ENCODE measurements at places on chromosomes 3 and 15.

GRCh38 chr3:188233320-188233719 lies 79.4 kb downstream of the LPP start:
- no peak for DNase-seq

DNA sequence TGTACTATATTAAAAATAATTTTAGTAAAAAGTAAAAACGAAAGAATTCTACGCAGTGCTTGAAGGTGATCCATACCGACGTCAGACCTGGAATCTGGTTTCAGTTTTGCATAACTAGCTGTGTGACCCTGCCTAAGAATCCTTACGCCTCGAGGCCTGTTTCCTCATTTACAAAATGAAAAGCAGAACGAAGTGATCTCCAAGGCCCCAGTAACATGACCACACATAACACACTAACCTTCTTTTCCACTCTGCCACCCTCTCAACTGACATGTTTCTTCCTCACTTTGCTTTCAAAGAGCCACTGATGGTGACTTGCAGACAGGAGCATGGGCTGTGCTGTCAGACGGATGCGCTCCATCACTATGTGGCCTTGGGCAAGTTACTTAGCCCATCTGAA lies 4.8 kb downstream of the MESD start:
- no peak for DNase-seq

DNA sequence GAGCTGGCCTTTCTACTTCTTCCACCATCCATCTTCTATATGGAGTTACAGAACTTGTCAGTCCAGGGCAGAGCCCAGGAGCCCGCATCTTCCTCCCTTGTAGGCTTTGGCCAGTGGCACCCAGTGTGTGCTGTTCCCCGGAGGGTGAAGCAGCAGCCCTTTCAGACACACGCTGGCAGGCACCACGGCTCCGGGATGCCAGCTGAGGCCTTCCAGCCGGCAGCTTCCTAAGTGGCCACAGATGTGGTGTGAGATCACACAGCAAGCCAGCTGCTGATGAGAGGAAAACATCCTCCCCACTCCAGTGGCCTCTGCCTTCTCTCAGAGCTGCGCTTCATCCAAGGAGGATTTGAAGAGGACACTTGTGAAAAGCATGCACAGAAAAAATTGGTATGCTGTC lies 24.1 kb downstream of the CRABP1 start:
- DNase-seq, result no peak

DNA sequence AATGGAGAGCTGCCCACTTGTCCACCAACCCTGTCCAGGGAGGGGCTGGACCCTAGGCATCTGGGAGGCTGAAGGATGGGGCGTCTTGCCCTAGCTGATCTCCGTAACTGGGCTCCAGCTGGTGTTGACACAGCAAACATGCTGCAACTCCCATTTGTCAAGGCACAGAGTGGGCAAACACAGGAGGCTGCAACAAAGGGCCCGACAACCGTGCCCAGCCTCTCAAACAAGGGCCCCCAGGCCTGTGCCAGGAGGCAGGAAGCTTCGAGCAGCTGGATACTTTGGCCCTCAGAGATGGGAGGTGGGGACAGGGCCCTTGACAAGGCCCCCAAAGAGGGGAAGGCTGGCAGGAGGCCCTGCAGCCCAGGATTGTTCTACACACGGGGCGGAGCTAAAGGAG lies 64.2 kb upstream of the TMEM115 start:
- DNase-seq, result no peak

DNA sequence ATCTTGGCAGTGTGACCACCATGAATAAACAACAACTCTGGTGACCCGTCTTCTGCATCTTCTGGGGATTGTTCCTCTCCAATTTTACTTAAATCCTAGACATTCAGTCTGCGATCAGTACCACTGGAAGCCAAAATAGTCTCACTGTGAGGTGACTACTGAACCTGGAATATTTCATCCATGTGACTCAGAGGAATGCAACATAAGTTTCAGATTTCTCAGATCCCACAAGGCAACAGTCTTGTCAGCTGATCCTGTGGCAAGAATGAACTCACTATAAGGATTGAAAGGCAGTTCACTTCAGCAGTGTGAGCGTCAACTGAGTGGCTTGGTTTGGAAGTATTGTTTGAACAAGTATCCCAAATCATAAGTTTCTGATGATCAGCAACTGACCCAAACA lies 13.2 kb downstream of the NSUN3 start:
- DNase-seq, result no peak

GRCh38 chr3:185959609-185960521 lies 22.1 kb upstream of the TRA2B start:
- no peak for DNase-seq

DNA sequence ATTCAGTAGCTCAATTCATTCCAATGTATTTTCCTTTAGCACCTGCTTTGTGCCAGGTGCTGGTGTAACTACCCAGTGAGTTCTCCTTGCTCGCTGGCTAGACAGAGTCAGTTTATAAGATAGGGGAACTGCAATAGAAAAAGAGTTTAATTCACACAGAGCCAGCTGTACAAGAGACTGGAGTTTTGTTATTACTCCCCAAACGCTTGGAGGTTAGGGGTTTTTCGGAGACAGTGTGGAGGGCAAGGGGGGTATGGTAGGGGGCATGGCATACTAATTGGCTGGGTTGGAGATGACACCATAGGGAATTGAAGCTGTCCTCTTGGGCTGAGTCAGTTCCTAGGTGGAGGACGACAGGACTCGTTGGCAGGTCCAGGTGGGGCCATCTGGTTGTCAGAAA lies 5.4 kb upstream of the CFAP91 start:
- no peak for DNase-seq

DNA sequence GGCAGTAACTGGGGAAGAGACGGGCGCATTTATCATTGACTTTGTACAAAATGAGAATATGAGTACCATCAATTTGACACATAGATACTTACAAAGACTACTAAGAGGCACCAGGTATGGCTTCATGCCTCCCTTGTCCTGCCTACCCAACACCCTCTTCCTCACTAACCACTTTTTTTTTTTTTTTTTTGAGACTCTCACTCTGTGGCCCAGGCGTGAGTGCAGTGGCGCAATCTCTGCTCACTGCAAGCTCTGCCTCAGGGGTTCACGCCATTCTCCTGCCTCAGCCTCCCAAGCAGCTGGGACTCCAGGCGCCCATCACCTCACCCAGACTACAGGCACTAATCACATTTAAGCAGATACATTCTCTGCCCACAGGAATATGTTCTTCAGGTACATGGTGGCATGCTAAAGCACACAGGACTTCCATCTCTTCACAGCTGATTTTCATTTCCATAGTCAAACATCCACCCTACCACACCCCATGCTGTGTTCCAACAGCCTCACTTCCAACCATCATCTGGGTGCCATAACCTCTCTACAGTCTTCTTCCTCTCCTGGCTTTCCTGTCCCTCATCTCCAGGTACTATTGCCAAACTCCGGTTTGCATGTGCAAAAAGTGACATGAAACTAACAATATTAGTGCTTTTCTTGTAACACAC lies 41.7 kb downstream of the RAB27A start:
- DNase-seq, result no peak

- DNase-seq, result no peak
These were observed 239.8 kb downstream of the ITPR1 start for GRCh38 chr3:4732925-4733324.

GRCh38 chr15:28103831-28104230 lies 4.7 kb upstream of the OCA2 start:
- DNase-seq, result no peak

- no peak for DNase-seq
These were observed 516.7 kb upstream of the MDFIC2 start for GRCh38 chr3:70829092-70829491.

- no peak for DNase-seq
These were observed 338.6 kb downstream of the FOXP1 start for GRCh38 chr3:71244826-71245488.

DNA sequence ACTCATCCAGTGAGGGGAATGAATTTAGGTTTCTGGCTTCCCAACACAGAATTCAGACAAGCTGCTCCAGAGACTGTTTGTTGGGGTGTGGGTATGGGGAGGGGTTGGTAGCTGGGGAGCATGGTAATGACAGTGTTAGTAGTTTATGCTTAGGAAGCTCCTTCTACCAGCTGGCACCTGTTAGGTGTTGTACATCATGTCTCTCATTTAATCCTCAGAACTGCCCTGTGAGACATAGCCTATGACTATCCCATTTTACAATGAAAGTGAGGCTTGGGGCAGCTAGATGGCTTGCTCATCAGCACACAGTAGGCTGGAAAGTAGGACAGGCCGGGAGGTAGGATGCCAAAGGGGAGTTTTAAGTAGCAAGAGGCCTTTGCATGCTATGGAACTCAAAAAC lies 2.5 kb downstream of the EIF4E3 start:
- DNase-seq, result no peak

GRCh38 chr15:88239594-88239993 lies 16.9 kb downstream of the NTRK3 start:
- DNase-seq, result no peak

GRCh38 chr15:25051399-25052154 lies 96.8 kb downstream of the SNRPN start:
- DNase-seq, result no peak

DNA sequence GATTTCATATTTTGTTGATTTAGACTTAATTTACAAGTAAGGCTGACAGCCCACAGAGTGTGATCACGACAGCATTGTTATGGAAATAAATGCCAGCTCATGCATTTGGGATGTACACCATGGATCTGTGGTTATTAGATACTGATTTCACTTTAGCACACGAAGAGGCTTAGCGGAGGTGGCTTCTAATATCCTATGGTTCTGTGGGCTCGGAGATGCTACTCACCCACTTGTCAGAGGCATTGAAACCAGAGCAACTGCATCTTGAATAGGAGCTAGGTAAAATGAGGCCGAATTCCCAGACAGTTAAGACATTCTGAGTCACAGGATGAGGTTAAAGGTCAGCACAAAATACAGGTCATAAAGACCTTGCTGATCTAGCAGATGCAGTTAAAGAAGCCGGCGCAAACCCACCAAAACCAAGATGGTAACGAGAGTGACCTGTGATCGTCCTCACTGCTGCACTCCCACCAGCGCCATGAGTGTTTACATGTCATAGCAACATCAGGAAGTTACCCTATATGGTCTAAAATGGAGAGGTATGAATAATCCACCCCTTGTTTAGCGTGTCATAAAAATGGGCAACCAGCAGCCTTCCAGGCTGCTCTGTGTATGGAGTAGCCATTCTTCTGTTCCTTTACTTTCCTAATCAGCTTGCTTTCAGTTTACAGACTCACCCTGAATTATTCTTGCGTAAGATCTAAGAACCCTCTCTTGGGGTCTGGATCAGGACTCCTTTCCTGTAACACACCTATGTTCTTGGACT lies 117.5 kb downstream of the PGPEP1L start:
- DNase-seq, result no peak

DNA sequence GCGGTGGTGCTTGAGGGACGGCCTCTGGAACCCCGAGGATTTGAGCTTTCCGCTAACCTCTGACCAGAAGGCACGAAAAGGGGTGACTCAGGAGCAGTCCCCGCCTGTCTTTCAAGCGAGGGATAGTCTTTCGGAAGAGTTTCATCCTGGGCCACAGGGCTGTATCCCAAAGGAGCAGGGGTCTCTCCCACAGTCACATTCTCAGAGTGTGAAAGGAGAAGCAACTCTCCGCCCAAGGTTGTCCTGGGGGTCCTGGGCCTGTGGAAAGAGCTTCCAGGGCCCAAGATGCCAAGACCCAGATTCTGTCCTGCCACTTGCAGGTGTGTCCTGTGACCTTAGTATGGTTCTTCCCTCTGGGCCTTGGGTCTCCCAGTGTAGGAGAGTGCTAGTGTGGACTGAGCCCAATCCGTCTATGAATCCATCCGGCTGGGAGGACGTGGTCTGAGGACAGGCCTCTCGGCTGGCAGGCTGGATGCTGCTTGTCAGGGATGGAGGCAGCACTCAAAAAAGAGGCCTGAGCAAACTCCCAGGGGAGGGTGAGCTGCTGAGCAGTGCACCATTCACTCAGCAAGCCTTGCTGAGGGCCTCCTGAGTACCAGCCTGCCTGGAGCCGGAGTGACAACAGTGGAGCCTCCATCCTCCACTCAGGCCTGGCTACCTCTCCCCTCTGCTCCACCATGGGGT lies 1.6 kb upstream of the DUSP7 start:
- DNase-seq, result no peak

- DNase-seq, result no peak
These were observed 12.7 kb upstream of the ACTC1 start for GRCh38 chr15:34808016-34808415.

DNA sequence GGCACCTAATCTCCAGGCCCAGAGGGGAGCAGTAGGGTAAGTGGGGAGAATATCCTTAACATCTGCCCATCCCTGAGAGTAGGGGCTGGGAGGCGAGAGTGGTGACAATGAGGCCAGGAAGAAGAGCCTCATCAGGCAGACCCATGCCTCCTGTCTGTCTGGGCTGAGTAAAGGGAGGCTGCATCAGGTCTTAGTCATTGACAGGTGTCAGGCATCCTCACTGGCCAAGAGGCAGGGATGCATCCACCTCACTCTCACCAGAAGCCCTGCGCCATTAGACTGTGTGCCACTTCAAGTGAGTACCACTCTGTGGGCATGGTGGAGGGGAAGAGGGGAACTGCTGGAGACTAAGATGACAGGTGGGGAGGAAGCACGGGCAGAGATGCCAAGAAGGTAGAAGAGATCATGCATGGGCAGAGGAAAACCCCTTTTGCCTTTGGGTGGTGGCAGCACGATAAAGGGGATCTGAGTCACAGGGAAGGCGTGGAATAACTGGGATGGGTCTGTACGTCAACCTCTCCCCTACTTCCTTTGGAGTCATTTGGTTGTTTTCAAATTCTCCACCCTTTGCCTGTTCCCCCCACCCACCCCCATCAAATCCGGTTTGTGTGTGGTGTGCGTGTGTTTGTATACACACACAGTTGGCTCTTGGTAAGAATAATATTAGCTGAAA lies 14.1 kb downstream of the ANAPC13 start:
- DNase-seq, result no peak

DNA sequence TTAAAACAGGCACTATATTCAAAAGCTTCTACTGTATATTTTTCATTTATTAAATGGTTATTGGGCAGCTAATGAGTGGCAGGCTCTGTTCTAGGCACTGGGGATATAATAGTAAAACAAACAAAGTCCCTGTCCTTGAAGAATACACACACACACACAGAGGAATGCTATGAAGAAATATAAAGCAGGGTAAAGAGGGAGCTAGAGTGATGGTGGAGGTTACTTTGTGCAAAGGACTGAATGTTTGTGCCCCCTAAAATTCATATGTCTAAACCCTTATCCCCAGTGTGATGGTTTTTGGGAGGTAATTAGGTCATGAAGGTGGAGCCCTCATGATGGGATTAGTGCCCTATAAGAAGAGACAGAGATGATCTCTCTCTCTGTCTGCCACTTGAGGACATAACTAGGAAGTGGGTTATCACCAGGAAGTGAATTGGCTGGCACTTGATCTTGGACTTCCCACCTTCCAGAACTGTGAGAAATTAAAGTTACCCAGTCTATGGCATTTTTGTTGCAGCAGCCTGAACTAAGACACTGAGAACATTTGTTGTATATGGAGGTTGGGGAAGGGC lies 31.8 kb downstream of the USF3 start:
- DNase-seq, result no peak

GRCh38 chr15:64019764-64020163 lies 26.5 kb downstream of the DAPK2 start:
- DNase-seq, result no peak

GRCh38 chr3:22627993-22628499 lies 575.1 kb upstream of the UBE2E2 start:
- no peak for DNase-seq

GRCh38 chr3:20066850-20067617 lies 26.8 kb downstream of the KAT2B start:
- DNase-seq, result no peak

GRCh38 chr15:36925653-36926426 lies 174.5 kb downstream of the MEIS2 start:
- DNase-seq, result no peak

Data from stimulated activated CD4-positive, alpha-beta T cell treated with anti-CD3 and anti-CD28 coated beads, TNF-alpha, amount 100 ng/mL, for 24 hours (primary cell).